ENCODE measurements at places on chromosomes 3 and 15.

GRCh38 chr3:129051871-129052340, 8.7 kb upstream of the GP9 start:
- DNase-seq = no peak

- no peak for DNase-seq
Observed at GRCh38 chr15:74390647-74391288, 23.3 kb upstream of the CYP11A1 start.

GRCh38 chr3:50587373-50587772, 18.1 kb downstream of the HEMK1 start:
- no peak for DNase-seq

GRCh38 chr15:100171411-100171810, 170.4 kb downstream of the ADAMTS17 start:
- DNase-seq = no peak

DNA sequence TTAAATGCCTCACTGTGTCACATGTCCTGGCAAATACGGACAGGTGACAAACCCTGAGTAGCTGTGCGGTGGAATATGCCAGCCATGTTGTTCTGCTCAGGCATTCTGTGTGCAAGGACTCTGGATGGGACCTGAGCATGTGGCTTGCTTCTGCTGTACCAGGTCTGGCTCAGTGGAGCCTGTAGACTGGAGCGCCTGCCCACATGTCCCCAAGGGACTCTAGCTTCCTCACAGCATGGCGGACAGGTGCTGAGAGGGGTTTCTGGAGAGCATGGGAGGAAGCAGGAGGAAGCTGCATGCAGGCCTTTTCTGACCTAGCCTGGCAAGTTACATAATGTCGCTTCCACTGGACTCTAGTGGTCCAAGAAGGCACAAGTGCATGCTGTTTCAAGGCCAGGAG, 96.3 kb downstream of the PLXNA1 start:
- no peak for DNase-seq

GRCh38 chr3:117887031-117887430, 1147.6 kb downstream of the IGSF11 start:
- no peak for DNase-seq

DNA sequence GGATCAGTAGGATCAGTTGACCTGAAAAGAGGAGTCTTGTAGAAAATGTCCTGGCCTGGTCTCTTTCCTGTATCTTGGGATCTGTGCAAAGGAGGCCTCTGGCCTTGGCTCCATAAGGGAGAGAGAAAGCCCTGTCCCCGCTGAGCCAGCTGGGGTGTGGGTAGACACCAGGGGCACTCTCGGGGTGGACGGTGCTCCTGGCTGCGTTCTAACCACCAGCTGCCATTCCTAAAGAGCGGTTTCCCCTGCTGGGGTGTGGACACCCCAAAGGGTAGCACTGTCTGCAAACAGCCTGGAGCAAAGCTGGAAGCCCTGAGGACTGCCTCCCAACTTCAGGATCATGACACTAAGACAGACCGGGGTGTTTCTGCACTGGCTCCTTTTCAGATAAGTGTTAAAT, 23.5 kb downstream of the SYNM start:
- DNase-seq = no peak
